ENCODE measurements at places on chromosomes 1 and 21.

GRCh38 chr1:68706639-68707317 lies 209.9 kb upstream of the DEPDC1 start:
- no peak for DNase-seq

DNA sequence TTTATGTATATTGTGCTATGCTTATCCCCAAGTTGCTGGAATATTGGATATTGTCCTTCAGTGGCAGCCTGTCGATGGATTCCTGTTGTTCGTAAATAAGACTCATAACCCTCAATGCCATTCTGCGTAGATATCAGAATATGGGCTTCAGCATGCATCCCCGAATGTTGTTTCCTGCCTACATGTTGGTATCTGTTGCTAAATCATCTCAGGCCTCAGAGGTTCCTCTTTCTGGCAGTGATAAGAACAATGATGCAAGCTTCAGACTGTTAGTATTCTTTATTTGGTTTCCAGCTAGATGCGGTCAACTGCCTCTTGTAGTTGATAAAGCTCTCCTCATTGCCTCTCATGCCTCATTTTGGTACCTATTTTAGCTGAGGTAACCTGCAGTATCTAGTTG lies 2082.6 kb downstream of the MRPL39 start:
- DNase-seq: no peak

DNA sequence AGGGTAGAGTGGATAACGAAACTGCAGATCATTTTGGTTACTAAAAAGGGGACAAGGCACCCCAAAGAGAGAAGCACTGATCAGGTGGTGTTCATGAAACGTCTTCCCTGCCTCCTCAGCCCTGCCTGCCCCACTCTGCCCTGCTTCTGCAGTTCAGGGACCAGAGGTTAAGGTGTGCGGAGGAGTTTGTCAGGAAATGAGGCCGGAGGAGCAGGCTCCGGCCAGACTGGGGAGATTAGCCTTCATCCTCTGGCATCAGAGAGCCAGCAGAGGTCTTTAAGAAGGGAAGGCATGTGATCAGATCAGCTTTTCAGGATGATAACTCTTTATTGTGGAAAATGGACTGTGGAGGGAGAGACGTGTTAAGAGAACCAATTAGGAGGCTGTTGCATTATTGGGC lies 291.9 kb upstream of the NR5A2 start:
- no peak for DNase-seq

DNA sequence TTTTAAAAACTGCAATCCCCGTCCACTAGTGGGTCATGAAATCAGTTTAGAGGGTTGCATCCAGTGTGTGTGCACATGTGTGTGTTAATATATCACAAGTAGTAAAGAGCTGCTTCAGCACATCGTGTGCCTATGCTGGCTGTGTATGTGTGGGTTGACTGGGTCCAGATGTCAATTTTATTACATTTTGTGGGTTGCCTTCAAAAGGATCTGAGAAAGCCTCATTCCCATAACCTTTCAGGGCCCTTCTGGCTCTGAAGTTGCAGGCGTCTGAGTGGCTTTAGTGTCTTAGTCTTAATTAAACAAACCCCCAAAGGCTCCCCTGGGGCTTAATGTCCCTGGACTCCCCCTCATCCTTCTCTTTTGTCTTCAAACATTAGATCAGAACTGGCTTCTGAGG lies 19.8 kb downstream of the PLA2G2D start:
- no peak for DNase-seq

GRCh38 chr1:113978863-113979702 lies at the start of gene OLFML3:
Gene OLFML3 (plus strand): TSS chr1:113979474. CDS start chr1:113979517, 43 bp downstream.
- DNase-seq: peak; percentile 92

GRCh38 chr1:39380036-39380435 lies 111.4 kb upstream of the BMP8A start:
- no peak for DNase-seq

- DNase-seq: no peak
Measured at GRCh38 chr1:31865728-31866449, 50.1 kb upstream of the SPOCD1 start.

GRCh38 chr1:59025201-59025600 lies 241.4 kb upstream of the JUN start:
- no peak for DNase-seq

DNA sequence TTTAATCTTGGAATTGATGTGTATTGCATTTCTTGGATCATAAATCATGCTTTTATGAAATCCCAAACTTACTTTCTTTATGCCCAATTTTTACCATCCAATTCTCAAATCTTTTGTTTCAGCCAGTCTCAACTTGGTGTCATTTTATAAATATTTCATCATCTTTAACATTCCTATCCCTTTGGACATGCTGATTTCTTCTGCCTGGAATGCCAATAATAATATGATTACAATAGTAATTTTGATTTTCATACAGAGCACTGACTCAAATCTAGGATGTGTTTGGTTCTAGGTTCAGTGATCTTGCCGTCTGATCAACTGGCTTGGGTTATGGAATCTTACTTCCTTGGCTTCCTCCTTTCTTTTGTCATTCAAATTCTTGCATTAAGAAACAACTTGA lies 12.8 kb downstream of the RRP15 start:
- DNase-seq: no peak

DNA sequence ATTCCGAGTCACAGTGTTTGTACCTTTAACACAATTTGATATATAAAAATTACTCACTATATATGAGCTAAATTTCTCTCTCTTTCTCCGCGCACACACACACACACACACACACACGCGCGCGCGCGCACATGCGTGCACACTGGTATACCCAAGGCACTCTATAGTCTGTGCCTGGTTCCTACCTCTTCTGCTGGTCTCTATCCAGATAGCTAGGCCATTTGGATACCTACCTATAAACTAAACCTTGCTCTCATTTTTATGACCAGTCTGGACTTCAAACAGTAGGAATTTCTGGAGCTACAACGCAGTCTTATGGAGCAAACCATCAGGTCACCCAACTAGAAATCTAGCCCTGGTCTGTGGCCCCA lies 97.1 kb upstream of the MAGI3 start:
- no peak for DNase-seq

- DNase-seq: no peak
Measured at GRCh38 chr1:170556917-170557316, 25.0 kb downstream of the GORAB start.

DNA sequence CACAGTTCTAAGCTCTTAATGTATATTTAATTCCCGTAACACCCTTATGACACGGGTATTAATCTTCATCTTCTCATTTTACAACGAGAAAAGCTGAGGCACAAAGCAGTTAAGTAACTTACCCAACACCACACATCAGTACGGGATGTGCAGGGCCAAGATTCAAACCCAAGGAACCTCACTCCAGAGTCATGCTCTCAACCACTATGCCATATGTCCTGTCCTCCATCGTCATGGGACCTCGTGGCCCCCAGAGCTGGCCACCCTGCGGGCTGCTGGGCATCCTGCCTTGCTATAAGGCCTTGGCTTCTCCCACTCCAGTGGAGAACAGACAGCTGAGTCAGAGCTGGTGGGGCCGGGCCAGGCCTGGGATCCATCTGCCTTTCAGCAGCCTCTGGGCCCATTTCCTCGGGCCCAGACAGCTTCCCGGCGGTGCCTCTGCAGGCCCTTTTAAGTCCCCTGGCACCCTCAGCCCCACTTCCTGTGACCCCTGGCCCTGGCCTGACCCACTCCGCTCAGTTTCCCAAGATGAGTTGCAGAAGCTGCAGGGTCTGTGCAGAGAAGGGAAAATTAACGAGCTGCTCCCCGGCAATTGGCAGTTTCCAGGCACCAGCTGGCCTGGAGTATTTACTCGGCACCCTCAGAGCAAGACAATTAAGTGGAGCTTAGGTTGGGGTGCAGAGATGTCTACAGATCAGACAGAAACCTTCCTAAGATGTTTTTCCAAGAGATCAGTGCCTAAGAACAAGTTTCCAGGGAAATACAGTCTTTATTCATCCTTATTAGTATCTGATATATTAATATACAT lies 98.2 kb downstream of the EPHB2 start:
- no peak for DNase-seq

- DNase-seq: no peak
Measured at GRCh38 chr1:79726321-79726720, 719.8 kb upstream of the ADGRL4 start.

DNA sequence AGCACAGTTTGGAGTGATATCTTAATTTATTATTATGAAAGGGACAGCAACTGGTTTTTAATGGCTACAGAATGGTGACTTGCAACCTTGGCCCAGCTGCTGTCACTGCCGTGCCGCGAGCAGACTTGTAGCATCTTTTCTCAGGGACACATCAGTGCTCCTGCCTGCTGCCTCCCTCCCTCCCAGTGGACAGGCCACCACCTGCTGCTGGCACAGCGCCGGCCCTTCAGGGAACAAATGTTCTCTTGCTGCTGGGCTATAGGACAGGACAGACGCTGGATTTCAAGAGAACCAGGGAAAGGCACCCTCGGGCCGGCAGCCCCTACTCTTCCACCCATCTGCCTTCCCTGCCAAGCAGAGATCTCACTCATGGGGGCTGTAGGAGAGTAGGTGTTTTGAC lies 413.8 kb upstream of the NFIA start:
- DNase-seq: no peak

DNA sequence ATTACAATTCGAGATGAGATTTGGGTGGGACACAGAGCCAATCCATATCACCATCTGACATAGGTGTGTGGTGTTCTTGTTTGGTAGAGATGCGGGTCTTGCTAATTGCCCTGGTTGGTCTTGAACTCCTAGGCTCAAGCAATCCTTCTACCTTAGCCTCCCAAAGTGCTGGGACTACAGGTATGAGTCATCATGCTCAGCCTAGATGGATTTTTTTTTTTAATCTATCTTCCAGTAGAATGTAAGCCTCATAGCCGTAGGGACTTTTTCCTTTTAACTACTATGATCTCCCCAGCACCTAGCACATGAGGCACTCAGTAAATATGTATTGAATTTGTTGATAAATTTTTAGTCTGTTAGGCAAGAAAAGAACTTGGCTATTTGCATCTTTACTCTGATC lies 94.6 kb upstream of the TENT5C start:
- no peak for DNase-seq

- DNase-seq: no peak
Measured at GRCh38 chr1:118339400-118340124, 154.5 kb upstream of the SPAG17 start.

DNA sequence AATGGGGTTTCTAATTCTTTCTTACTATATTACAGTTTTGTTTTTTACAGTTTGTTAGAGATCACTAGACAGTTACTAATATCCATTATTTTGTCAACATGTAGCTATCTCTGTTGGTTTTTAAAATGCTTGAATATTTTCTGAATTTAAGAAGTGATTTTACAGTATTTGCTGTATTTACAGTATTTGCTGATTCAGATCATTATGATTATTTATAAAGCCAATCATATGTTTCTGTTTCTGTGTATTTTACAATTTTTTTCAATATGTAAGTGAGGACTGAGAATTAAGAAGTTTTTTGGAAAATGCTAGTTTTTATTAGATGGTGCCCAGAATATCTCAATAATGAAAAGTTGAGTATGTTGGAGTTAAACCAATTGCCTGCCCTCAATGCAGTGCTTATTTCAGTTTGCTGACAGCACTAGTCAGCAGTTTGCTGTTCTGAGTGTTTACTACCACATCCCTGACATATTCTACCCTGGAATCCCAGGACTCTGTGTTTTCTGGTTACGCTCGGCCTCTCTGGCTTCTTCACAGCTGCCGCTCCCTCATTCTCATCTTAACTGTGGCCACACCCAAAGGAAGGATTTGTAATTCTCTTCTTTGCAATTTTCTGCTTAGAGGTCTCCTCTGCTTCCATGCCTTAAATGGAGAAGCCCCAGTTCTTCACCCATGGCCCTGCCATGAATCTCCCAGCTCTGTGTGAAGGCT lies 68.0 kb upstream of the BACH1 start:
- DNase-seq: no peak

GRCh38 chr1:54703471-54703870 lies 12.2 kb upstream of the TTC4 start:
- DNase-seq: no peak

- DNase-seq: no peak
Measured at GRCh38 chr1:156172696-156173470, 19.5 kb downstream of the SEMA4A start.

GRCh38 chr1:34415140-34415539 lies 238.4 kb downstream of the C1orf94 start:
- DNase-seq: no peak

GRCh38 chr1:160451119-160451858 lies 50.9 kb downstream of the VANGL2 start:
- no peak for DNase-seq

- DNase-seq: no peak
Measured at GRCh38 chr1:79790950-79791349, 784.4 kb upstream of the ADGRL4 start.

- no peak for DNase-seq
Measured at GRCh38 chr1:221961532-221962292, 219.8 kb upstream of the DUSP10 start.

- DNase-seq: no peak
Measured at GRCh38 chr1:236143104-236143948, 987 bp downstream of the GPR137B start.

- DNase-seq: no peak
Measured at GRCh38 chr21:36705679-36706481, 7.0 kb downstream of the SIM2 start.

DNA sequence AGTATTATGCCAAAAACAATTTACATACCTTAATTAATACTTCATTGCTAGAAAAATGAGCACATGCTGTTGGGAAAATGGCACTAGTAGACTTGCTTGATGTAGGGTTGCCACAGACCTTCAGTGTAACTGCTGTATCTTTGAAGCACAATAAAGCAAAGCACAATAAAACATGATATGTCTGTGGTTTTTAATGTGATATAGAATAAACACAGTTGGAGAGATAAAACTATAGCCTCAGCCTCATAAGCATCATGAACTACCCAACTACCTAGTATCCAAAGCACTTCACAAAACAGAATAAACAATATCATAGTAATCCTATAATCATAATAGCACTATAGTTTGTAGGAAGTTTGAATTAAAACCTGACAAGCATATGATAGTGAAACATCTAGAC lies 143.5 kb downstream of the SYT14 start:
- no peak for DNase-seq

GRCh38 chr1:245956225-245956624 lies 550.9 kb downstream of the SMYD3 start:
- DNase-seq: no peak

- DNase-seq: peak; percentile 81
Measured at GRCh38 chr1:218346391-218347204, 1.5 kb downstream of the TGFB2 start.

Measured in right forelimb (tissue), 1 donor.